ENCODE measurements at places on chromosomes 2 and 18.

- DNase-seq: no peak
Measured at GRCh38 chr2:22273853-22274252, 1111.1 kb upstream of the KLHL29 start.

DNA sequence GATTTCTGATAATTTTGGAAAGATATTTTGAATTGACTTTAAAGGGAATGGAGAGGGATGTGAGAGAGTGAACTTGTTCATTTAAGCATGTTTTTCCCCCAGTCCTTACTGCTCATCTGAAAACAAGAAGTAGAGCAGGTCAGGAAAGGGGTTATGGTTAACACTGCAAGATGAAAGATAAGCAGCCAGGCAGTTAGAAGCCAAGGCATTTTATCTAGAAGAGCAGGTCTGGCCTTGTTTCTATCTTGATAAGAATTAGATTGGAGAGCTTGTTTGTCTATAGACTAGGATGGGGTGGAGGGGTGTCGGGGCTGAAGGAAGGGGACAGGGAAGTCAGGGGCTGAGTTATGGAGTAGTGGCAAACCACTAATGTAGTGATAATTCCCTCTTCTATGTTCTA is 171.6 kb downstream of the IKZF2 start:
- DNase-seq: no peak

DNA sequence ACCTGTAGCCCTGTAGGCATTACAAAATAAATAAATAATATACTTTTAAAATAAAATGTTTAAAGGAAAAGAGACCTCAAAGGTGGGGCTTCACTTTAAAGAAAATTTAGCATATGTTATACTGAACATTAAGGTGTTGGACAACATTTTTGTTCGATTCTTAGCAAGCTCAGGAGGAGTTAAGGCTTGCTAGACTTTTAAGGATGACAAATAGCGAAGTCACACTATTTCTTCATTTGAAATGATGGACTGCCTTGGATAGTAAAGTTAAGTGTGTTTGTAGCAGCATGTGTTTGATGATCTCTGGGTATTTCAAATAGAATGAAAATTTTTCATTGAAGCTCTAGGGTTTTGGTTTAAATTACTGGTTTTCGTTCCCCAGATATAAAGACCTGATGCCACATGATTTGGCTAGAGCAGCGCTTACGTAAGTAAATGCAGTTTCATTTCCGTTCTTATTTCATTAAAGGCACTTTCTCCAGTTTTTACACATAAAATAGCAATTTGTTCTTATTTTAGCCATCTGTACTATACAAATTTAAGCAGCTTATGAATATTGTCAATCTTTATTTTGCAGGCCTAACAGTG is 24.9 kb downstream of the HADHB start:
- no peak for DNase-seq

DNA sequence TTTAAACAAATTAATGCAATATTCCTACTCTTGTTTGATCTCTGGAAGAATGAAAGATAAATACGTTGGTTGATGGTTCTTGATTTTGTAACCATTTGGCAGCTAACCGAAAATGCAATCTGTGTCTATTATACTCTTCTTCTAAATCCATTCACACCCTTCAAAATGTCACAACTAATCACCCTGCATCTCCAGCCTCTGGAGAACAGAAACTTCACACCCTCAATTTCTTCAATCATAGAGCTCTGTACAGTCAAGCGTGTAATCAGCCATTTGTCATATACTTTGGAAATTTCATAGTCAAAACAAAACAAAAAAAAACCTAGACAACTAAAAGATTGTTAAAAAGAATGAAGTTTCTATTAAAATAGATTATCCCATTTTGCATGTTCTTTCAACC is 1482.3 kb upstream of the LRRTM1 start:
- no peak for DNase-seq

DNA sequence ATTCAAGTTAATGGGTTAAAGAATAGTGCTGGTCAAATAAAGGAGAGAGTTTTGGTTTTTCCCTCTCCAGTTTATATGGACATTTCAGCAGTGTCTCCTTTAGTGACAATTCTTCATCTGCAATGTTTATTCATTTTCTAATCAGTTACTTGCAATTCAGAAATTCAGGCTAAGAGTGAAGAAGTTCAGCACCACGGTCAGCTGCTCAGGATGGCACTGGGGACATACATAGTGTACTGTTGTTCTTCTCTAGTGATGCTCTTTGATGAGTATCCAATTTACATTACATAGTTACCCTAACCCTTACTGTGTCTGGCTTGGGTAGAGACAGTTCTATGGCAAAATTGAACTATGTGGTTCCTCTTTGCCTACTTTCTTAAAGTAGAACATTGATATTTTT is 412.7 kb downstream of the CNTNAP5 start:
- DNase-seq: no peak

- DNase-seq: no peak
Measured at GRCh38 chr2:28413152-28413898, 20.7 kb downstream of the FOSL2 start.

- no peak for DNase-seq
Measured at GRCh38 chr2:161030260-161031063, 129.8 kb upstream of the TANK start.

- no peak for DNase-seq
Measured at GRCh38 chr2:18903750-18904149, 314.4 kb upstream of the NT5C1B start.

GRCh38 chr2:62296034-62296831 is 100.3 kb downstream of the B3GNT2 start:
- no peak for DNase-seq

- DNase-seq: no peak
Measured at GRCh38 chr18:45566025-45566740, 49.1 kb upstream of the SLC14A2 start.
